ENCODE measurements at places on chromosomes 12 and 14. TPM values are rescaled to one million over a fixed set of nuclear protein-coding genes. Genes with fewer than 3 reads are reported as not detected.

The CACNA1C gene
- 28.1 TPM for total RNA-seq

The AKAP6 gene
- 0.29 TPM for total RNA-seq

The GSG1 gene
- total RNA-seq = 0.66 TPM

The ACOT6 gene
- total RNA-seq = not detected

The MMP14 gene
- total RNA-seq = 649 TPM

The TAS2R42 gene
- not detected for total RNA-seq

The ACADS gene
- 27.0 TPM for total RNA-seq

The CLEC4D gene
- total RNA-seq = not detected

The EML5 gene
- total RNA-seq = 0.44 TPM

The OR4M1 gene
- not detected for total RNA-seq

The CAPZA3 gene
- total RNA-seq = not detected

The STAC3 gene
- not detected for total RNA-seq

The KRT81 gene
- 0.15 TPM for total RNA-seq

The ERBB3 gene
- total RNA-seq = 0.33 TPM

The IRF2BPL gene
- 74.8 TPM for total RNA-seq

The GRIP1 gene
- total RNA-seq = not detected

The C12orf54 gene
- total RNA-seq = not detected

The ADAMTS20 gene
- not detected for total RNA-seq

The ASB2 gene
- total RNA-seq = 0.50 TPM

The PA2G4 gene
- 138 TPM for total RNA-seq

The PRICKLE1 gene
- total RNA-seq = 3.6 TPM

The PTPRQ gene
- total RNA-seq = 1.2 TPM

Measured in smooth muscle cell of trachea (primary cell).